ENCODE measurements at places on chromosomes 7 and 10.

DNA sequence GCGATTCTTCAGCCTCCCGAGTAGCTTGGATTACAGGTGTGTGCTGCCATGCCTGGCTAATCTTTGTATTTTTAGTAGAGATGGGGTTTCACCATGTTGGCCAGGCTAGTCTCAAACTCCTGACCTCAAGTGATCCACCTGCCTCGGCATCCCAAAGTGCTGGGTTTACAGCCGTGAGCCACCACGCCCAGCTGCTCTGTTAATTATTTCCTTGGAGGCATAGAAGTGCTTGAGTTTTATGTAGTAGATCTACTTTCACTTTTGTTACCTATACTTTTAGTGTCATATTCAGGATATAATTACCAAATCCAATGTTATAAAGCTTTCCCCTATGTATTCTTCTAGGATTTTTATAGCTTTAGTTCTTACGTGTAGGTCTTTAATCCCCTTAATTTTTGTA is 1093.0 kb downstream of the GATA3 start:
- no peak for DNase-seq

GRCh38 chr10:22444219-22444788 is 99.0 kb downstream of the SPAG6 start:
- no peak for DNase-seq

GRCh38 chr7:41437257-41438196 is 265.4 kb downstream of the INHBA start:
- no peak for DNase-seq

GRCh38 chr10:5550621-5551530 is 26.1 kb downstream of the CALML3 start:
- no peak for DNase-seq

DNA sequence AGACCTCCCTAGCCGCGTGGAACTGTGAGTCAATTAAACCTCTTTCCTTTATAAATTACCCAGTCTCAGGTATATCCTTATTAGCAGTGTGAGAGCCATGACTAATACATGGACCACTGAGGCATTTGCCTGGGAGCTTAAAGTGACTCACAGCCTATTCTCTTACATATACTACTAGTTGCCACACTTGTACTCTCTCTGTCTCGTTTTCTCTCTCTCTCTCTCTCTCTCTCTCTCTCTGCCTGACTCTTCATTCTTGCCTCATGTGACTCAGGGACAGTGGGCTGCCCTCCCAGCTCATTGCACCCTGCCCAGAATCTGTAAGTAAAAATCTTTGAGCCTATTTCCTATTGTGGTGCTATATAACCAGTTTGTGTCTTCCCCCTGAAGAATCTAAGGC is 238.5 kb upstream of the MAGI2 start:
- no peak for DNase-seq

DNA sequence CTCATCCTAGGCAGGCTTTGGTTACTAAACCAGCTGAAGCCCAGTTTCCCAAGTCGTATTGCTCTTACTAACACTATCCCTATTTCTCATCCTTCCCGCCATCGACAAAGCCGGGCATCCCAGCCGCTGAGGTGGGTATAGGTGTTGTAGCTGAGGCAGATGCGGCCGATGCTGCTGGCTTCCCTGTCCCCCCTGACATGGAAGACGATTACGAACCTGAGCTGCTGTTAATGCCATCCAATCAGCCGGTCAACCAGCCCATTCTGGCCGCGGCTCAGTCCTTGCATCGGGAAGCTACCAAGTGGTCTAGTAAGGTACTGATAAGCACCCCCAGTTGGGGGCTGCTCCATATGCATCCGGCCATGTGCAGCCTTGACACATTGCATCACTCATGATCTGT is 38.8 kb downstream of the AP3M1 start:
- no peak for DNase-seq

- no peak for DNase-seq
Observed at GRCh38 chr7:69790977-69791724, 192.9 kb downstream of the AUTS2 start.

GRCh38 chr10:80196270-80196949 is 8.9 kb downstream of the ANXA11 start:
- DNase-seq, result peak; percentile 48

- DNase-seq, result peak; percentile 56
Observed at GRCh38 chr7:36677769-36678437, 46.4 kb downstream of the AOAH start.

GRCh38 chr10:97047083-97047736 is 138.5 kb downstream of the SLIT1 start:
- DNase-seq, result no peak

GRCh38 chr7:29274146-29275017 is 79.8 kb downstream of the CHN2 start:
- no peak for DNase-seq

DNA sequence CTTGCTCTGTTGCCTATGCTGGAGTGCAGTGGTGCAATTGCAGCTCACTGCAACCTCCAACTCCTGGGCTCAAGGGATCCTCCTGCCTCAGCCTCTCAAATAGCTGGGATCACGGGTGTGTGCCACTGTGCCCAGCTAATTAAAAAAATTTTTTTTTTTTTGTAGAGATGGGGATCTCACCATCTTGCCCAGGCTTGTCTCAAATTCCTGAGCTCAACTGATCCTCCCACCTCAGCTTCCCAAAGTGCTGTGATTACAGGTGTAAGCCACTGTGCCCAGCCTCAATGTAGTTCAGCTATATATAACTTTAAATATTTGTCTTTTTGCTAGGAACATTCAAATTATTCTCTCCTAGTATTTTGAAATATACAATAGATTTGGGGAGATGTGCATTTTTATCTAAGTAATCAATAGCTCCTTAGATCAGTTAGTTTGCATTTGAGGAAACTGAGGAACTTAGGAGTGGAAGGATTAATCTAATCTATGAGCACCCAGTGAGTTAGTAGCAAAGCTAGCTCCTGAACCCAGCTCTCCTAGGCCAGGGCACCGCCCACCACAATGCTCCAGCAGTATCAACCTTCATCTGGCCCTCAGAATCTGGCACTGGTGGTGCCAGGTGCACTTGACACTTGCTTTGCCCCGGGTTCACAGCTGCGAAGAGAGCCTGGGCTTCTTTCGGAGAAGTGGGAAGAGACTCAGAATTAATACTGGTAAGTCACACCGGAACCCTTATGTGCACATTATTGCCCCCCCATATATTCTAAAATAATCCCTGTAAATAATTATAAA is 5.9 kb upstream of the LRMDA start:
- DNase-seq, result no peak

- DNase-seq, result no peak
Observed at GRCh38 chr10:127081851-127082345, 114.5 kb downstream of the INSYN2A start.

- DNase-seq, result no peak
Observed at GRCh38 chr7:114939484-114940097, 17.7 kb downstream of the MDFIC start.

GRCh38 chr10:67224553-67224952 is 298.7 kb downstream of the LRRTM3 start:
- DNase-seq, result no peak

- no peak for DNase-seq
Observed at GRCh38 chr10:122213766-122214165, 57.3 kb upstream of the BTBD16 start.

DNA sequence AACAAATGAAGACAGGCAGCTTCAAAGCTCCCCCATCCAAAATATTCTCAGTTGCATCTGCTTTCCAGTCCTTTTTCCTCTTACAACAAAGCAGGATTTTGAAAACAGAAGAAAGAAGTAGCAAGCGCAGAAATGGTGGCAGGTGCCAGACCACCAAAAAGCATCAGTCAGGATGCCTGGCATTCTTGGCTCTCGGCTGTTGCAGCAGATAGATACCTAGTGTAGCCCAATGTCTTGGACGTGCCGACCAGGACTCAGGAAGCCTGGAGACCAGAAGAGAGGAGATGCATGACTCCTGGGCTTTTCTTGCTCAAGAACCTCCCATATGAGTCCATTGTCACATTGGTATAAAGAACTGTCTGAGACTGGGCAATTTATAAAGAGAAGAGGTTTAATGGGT is 115.2 kb downstream of the RAB18 start:
- no peak for DNase-seq

- no peak for DNase-seq
Observed at GRCh38 chr7:96041171-96041570, 268.8 kb downstream of the DYNC1I1 start.

DNA sequence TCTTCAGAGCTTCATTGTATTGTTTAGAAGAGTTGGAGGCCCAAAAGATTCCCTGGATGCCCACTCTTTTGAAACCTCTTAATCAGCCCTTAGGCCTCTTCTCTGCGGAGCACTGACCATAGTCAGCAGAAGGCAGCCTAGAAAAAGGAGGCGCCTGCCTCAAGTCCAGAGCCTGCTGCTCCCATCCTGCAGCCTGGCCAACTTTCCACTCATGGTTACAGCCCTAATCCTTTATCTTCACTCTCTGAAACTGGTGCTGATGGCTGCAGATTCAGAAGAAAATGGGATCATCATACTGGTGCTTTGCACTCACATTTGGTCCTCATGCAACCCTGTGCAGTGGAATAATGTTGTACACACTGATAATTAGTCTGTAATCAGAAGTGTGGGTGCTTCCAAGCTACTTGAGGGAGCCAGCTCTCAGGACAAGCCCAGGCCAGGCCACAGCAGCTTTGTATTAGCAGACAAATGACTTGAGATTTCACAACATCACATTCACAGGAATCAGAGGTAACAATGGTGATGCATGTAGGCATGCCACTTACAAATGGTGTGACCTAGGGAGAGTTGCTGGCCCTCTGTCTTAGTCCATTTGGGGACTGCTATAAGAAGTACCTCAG is 272.9 kb downstream of the GALNT17 start:
- DNase-seq, result no peak

- no peak for DNase-seq
Observed at GRCh38 chr10:58275908-58276307, 6.9 kb downstream of the CISD1 start.

GRCh38 chr10:102299873-102300272 is 54.5 kb downstream of the GBF1 start:
- no peak for DNase-seq

DNA sequence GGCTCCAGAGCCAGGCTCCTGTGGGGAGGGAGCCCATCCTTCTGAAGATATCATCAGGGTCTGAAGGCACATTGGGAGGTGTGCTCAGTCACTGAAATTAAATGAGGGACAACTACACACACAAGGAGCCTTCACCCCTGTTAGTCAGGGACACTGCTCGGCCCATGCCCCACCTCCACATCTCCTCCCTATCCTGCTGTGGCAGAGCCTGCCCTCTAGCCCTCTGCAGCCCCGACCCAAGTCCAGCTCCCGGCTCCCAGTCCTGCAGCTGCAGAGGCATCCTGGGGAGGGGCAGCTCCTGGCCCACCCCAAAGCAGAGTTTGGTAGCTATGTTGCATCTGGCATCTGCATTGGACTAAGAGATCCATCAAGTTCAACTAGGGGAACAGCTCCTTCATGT is 136.3 kb downstream of the ZNF248 start:
- no peak for DNase-seq

Data from stimulated activated CD4-positive, alpha-beta T cell treated with anti-CD3 and anti-CD28 coated beads, Interleukin-1b, Interleukin-23, amount 100 ng/mL, for 4 hours (primary cell).